DMS79 treated with DMSO at 0.1 percent for 48 hours (cell line): ENCODE measurements at places on chromosomes 1 and 21.

DNA sequence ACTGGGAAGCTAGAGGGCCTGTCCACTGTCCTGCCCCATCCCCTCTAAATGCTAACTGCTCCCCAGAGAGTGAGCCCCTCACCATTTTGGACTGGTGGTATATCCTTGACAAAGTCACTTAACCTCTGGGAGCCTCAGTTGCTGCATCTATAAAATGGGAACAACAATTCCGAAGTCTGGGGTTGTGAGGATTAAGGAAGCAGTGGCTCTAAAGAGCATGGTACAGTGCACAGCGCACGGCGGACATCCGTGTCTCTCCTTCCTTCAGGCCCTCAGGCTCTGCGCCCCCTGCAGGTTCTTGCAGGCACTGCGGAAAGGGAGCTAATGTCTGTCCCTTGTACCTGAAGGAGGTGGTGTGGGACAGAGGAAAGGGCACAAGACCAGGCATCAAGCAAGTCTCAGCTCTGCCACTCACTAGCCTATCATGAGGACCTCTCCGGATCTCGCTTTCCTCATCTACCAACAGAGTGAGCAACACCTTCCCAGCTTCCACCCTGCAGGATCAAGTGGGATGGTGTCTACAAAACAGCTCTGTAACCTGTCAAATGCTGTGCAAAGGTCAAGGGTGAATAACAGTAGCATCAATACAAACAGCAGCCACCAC, 20.1 kb downstream of the ECE1 start:
- no peak for DNase-seq

GRCh38 chr1:53575141-53575954, 116.1 kb downstream of the DMRTB1 start:
- DNase-seq, result no peak

- no peak for DNase-seq
These were observed 98.0 kb upstream of the C1orf174 start for GRCh38 chr1:3998086-3998485.

- DNase-seq, result no peak
These were observed 32.8 kb upstream of the AJAP1 start for GRCh38 chr1:4621646-4622045.

DNA sequence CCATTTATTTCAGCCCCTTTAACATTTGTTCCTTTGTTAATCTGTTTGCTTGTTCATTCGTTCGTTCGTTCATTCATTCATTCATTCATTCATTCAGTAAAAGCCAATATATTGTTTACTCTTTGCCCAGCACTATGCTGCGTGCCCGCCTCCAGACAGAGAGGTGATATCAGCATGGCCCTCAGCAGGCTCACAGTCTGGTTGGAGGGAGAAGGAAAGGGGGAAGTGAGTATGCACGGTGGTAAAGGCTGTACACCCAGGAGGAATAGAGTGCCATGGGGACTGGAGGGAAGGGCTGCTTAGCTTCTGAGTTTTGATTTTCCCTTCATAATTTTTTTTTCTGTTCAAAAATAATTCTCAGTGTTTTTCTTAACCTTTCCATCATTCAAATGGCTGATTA, 144.7 kb downstream of the NOS1AP start:
- no peak for DNase-seq

GRCh38 chr1:22535399-22535798, 27.9 kb upstream of the EPHA8 start:
- no peak for DNase-seq

- no peak for DNase-seq
These were observed 233.8 kb downstream of the RHOU start for GRCh38 chr1:228968891-228969606.

DNA sequence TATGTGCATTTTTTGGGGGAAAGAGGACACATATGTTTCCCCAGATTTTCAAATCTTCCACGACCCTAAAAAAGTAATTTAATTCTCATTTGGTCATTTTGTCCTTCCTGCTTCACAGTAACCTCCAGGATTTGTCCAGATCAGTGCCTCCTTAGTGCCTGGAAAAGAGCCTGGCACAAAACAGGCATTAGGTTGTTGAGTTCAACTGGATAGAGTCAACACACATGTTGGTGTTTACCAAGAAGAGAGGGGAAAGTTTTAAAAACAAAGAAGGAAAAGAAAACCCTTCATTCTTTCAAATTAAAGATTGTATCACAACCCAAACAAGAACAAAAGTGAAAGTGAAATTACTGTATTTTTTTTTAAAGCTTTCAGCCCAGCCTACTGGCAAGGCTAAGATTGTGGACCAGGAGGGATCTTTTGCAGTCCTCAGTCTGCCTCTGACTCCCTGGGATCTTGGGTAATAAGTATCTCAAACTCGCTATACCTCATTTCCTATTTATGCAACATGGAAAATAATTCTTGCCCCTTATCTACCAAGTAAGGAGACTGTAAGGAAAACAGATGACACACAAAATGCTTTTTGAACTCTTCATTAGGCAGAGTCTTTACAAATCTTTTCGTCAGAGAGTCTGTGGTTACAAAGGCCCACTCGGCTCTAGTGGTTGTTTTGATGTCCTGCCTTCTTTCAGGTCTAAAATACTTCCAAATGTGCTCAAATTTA, 57.8 kb downstream of the ZNF281 start:
- DNase-seq, result no peak

DNA sequence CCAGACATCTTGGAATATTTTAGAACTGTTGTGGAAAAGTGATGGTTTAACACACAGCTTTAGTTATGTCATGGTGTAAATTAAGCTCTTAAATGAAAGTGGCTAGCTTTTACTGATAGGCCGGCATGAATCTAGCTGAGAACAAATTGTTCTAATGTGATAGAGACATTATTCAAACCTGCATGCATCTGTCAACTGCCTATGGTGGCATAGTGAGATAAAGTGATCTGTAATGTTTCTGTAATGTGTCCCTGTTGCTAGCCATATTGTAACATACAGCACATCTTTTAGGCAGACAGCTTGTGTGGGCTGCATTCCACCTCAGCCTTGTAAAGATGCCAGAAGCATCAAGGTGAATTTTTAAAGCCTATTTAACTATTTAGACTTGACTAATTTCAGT, 16.0 kb downstream of the LRIG2 start:
- DNase-seq, result no peak

DNA sequence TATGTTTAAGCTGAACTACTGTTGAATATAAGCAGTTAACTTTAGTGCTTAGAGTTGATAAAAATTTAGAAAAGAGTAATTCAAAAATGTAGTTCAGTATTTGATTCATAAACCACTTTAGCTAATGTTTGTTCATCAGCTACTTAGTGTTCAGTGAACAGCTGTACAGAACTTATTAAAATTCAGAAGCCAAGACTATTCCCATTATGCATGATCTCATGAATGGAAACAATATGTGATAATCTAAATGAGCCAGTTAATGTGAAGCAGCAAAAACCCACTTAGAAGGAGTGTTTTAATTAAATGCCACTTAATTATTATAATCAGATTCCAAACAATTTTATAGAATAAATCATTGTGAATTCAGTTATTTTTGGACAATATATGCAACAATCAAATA, 92.9 kb upstream of the NEGR1 start:
- no peak for DNase-seq

DNA sequence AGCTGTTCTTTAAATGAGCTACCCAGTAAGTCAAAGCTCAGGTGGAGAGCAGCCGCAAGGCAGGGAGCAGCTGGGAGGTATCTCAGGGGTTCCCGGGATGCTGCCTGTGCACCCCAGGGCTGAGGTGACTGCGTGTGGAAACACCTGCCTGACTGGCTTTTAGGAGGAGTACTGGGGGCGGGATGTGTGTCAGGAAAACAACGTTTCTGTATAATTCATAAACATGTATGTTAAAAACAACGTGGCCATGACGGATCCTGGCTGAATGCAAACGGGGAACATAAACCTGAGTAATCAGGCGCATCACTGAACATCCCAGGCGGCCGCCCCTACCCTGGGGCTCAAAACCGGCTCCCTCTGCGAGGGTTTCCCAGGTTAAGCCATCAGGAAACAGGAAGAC, 1.5 kb downstream of the C1orf159 start:
- DNase-seq, result no peak

- DNase-seq, result no peak
These were observed 14.4 kb downstream of the SOX13 start for GRCh38 chr1:204087181-204087892.

GRCh38 chr1:222757646-222758268, 20.8 kb downstream of the FAM177B start:
- DNase-seq, result no peak

DNA sequence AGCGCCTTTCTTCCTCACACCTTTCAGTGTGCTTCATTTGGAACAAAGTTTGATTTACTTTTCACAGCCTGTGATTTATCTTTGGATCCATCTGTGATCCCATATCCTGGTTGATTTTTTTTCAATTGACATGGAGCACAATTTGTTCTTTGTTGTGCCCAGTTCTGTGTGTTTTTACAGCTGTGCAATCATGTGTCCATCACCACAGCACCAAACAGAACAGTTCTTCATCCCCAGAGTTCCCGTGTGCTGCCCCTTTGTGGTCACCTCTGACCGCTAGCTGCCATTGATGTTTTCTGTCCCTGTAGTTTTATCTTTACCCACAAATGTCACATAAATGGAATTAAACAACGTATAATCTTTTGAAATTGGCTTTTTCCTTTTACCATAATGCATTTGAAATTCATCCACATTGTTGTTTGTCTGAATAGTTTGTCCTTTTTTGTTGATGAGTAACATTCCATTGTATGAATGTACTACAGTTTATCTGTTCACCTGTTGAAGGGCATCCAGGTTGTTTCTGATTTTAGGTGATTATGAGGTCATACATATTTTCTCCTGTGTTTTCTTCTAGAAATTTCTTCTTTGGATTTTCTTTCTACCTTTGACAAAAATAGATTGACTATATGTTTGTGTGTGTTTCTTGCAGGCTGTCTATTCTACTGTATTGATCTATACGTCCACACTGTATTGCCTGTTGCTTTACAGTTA, 17.4 kb downstream of the MIGA1 start:
- DNase-seq, result no peak

DNA sequence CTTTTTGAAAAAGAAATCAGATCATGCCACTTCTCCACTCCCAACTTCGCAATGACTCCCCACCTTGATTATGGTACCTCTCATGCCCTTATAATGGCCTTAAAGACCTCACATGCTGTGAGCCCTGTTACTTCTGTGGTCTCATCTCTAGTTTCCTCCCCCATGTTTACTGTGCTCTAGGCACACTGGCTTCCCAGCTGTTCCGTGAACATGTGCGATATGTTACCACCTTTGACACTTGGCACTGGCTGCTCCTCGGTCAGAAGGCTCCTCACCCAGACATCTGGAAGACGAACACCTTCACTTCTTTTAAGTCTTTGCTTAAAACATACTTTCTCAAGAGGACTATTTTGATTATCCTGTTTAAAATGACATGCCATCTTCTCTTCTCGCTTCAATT, 14.3 kb upstream of the NTMT2 start:
- no peak for DNase-seq

GRCh38 chr1:39085174-39085573, 59.0 kb downstream of the NDUFS5 start:
- DNase-seq, result no peak

DNA sequence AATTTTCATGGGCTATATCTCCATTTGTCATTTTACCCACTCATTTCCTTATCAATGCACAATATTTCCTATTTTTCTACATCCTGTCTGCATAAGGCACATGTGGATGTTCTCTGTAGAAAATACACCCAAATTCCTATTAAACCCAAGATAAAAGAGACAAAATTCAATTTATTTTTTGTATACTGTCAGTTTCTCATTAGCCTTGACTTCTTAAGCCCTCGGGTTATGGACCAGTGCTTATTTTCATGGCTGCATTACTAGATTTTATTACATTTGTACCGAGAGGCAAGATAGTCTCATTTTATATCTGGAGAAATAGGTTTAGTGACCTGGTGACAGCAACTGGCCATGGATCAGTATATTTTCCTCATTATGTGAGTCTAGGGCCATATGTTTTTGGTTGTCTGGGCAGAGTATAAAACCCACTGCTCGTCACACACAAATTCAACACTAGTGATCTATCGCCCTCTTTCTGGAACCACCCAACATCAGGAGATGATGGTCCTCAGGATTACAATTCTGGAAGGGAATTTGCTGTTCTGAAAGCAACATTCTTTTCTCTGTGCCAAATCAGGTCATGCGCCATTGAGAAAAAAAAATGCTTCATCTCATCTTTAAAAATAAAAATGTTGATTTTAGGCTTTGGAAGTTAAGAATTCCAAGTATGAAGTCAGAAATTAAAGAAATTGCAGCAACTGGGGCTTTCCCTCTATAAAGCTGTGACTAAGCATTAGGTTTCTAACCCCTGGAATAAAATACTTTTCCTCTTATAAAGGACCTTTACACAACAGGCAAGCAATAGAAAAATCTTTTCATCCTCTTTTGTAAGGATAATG, 81.4 kb downstream of the ASTN1 start:
- DNase-seq, result no peak

DNA sequence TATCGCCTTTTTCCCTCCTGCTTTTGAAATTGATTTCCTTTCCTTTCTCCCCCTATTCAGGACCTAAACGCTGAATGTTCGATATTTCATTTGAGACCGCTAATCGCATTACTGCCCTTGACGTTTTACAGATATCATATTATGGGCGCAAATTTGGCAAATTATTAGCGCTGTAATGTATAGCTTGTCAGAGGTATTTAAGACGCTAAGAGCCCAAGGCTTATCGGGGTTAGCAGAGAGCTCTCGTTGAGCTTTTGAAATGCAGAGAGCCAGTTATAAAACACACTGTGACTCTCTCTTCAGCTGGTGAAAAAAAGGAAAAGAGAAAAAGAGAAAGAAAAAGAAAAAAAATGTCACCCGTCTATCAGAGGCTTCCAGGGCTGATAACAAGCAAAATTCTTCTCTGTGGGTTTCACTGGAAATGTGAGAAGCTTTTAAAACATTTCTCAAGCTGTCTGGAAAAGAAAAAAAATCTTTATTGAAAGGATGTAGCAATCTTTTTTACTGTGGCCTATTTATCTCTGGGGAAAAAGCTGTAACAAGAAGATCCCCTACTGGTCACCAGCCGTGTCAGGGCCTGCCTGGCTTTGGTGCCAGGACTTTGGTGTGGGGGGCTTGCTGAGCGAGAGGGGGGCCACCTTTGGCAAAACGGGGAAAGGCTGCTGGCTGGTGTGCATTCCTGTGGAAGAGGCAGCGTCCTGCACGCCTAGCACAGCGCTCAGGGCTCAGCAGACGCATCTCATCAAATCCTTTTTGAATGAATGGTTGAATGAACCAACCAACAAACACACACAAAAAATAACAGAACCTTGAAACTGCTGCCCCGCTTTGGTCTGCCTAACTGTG, 119.8 kb downstream of the RNF220 start:
- DNase-seq, result no peak

- DNase-seq, result no peak
These were observed 61.7 kb upstream of the EDN2 start for GRCh38 chr1:41545996-41546832.
